Activated CD4-positive, alpha-beta T cell treated with anti-CD3 and anti-CD28 coated beads, Interleukin-2, amount 50 U/mL, for 1 hour (primary cell): ENCODE measurements at places on chromosomes 6 and 20.

DNA sequence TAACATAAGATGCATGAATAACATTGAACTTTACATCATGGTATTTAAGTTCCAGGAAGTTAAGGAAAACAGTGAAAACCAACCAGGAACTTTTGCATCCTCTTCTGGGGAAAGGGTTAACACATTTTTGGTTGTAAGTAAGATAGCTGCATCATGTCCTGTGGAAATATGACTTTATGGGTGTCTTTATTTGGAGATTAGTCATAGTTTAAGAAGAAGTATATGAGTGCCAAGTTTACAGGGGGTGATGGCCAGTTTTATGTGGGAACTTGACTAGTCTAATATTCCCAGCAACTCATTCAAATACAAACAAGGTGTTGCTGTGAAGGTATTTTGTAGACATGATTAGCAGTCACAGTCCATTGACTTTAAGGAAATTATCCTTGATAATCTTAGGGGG lies 78.0 kb downstream of the PDE10A start:
- DNase-seq, result no peak

GRCh38 chr6:20704325-20705025 lies 170.2 kb downstream of the CDKAL1 start:
- no peak for DNase-seq

GRCh38 chr20:16243470-16243869 lies 329.8 kb downstream of the KIF16B start:
- no peak for DNase-seq

DNA sequence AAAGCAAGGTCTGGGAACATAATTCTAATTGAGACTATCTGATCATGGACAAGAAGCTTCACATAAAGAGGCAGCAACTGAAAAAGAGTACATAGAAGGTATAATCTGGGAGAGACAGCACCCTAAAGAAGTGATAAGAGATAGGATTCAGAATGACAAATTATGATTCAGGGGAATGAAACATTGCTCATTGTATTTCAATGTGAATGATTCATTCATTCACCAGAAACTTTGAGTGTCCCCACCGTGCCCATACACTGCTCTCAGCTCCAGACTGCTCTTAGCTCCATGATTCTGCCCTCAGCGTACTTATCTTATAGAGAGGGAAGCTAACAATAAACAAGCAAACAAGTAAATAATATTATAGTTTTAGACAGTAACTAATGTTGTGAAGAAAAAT lies 329.3 kb upstream of the IRAK1BP1 start:
- no peak for DNase-seq

DNA sequence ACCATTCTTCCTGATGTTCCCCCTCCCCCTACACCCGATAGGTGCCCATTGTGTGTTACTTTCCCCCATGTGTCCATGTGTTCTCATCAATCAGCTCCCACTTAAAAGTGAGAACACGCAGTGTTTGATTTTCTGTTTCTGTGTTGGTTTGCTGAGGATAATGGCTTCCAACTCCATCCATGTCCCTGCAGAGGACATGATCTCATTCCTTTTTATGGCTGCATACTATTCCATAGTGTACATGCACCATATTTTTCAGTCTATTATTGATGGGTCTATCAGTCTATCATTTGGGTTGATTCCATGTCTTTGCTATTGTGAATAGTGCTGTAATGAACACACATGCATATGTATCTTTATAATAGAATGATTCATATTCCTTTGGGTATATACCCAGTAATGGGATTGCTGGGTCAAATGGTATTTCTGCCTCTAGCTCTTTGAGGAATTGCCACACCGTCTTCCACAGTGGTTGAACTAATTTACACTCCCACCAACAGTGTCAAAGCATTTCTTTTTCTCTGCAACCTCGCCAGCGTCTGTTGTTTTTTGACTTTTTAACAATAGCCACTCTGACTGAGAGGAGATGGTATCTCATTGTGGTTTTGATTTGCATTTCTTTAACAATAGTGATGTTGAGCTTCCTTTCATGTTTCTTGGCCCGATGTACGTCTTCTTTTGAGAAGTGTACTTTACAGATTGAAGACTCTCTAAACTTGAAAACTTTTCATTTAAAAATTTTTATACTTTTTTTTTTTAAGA lies 41.0 kb upstream of the GCNT2 start:
- DNase-seq, result no peak

GRCh38 chr20:39264506-39265172 lies 302.5 kb downstream of the DHX35 start:
- DNase-seq, result peak; percentile 23

DNA sequence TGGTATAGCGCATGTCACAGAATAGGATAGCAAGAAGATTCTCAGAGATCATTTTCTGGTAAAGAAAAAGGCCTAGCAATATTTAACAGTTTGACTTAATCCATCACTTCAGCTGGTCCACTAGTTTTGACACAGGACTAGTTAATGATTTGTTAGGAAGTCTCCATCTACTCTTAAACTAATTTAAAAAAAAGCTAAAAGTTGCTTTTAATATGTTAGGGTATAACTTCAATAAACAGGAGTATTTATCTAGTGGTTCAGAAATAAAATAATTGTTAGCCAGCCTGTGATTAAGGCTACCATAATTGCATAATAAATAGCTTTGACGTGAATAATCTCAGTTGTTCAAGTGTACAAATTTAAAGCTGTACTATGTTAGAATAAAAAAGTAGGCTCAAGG lies 195.6 kb downstream of the FUT9 start:
- no peak for DNase-seq

GRCh38 chr20:54200487-54201267 lies 7.2 kb upstream of the PFDN4 start:
- no peak for DNase-seq

DNA sequence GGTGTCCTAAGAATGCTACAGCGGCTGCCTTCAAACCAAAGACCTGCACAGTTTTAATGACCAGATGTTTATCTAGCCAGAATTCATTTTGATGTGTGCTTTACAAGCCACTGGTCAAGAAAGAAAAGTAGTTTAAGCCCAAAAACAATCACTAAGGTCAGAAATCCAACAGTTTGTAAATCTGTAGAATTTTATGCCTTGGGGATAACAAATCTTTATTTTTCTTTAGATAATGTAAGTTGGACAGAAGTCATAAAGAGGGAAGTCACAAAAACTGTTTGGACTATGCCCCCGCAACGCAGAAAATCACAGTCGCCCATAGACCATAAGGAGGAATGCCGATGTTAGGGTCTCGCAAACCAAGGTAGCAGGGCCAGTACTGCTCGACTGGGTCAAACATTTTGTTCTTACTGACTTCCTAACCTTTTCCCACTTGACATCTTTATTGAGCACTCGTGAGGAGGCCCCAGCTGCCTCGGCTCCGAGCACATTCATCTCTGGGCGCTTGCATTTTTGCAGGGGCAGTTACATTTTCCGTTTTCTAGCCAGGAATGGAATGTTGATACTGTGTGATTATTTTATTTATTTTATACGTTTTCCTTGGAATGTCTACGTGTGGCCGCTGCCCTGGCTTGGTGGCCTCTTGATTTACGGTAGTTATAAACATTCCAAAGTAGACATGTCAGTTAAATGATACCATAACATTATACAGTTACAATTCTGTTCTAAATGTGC lies 56.7 kb upstream of the APCDD1L start:
- DNase-seq, result no peak

GRCh38 chr20:6886065-6886729 lies 118.7 kb downstream of the BMP2 start:
- no peak for DNase-seq

DNA sequence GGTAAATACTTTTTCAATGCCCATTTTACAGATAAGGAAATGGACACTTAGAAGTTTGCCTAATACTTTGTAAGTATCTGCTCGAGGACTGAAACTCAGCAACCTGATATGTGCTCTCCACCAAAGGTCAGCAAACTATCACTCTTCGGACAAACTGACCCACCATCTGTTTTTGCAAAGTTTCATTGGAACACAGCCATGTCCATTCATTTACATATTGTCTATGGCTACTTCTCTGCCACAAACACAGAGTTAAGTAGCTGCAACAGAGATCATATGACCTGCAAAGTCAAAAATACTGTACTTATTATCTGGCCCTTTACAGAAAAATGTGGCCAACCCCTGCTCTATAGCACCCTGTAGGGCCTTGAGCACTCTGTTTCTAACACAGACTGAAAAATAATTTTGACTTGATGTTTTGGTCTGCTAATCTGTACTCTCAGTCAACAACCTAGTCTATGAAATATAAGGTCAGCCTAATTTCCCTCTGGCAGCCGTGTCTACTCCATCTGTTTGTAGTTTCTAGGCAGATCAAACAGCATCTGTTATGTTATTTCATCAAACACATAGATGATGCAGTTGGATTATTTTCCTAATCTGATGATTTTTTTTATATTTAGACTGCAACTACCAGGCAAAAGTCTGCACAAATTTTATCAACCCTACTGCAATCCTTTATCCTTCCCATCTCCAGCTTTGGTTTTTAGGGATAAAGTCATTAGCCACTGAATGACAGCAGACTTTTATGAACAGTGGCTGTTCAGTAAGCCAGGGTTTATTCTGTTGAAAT lies 41.4 kb upstream of the BEND6 start:
- DNase-seq, result no peak

DNA sequence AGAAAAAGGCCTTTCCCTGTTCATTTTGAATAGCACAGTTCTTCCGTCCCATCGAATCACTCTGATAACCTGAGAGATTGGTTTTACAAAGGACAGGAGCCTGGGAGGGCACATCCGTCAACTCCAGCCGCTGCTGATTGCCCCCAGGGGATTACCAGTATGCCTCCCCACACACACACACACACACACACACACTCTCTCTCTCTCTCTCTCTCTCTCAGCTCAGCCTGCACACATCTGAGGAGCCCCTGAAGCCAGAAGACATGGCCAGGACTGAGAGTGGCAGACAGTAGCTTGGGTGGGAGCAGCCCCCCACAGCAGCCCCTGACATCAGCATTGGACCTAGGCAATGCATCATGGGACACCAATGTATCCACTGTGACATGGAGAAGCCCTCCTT lies 13.2 kb upstream of the CDH4 start:
- DNase-seq, result no peak

DNA sequence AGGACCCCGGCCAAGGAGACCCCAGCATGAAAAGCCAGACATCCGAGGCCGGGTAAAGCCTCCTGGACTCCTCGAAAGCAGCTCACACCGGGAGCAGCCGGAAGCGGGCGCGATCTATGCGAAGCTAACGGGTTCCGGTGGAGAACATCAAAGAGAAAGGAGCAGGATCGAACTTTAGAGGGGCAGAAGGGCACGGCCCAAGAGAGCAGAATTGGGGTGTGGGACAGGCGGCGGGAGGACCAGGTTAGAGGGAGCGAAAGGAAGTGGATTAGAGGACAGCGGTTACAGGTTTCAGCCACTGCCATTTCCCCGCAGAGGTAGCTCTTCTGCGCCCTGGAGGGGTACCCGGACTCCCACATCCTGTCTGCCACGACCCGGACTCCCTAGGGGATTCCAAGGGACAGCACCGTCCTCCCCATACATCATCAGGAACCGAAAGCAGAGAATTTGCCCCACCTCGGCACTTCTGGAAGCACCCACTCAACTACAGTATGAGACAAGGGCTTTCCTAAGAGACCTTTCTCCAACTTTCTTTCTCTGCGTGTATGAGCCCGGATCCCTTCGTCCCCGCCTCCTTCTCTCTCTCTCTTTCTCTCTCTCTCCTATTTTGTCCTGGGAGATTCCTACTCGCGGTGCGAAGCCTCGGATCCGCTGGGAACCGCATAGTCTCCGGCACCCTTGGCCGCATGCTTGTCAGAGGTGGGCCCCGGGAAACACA lies 507 bp upstream of the VGLL2 start:
- no peak for DNase-seq

- DNase-seq, result no peak
Observed at GRCh38 chr20:21338291-21338690, 35.2 kb downstream of the XRN2 start.

DNA sequence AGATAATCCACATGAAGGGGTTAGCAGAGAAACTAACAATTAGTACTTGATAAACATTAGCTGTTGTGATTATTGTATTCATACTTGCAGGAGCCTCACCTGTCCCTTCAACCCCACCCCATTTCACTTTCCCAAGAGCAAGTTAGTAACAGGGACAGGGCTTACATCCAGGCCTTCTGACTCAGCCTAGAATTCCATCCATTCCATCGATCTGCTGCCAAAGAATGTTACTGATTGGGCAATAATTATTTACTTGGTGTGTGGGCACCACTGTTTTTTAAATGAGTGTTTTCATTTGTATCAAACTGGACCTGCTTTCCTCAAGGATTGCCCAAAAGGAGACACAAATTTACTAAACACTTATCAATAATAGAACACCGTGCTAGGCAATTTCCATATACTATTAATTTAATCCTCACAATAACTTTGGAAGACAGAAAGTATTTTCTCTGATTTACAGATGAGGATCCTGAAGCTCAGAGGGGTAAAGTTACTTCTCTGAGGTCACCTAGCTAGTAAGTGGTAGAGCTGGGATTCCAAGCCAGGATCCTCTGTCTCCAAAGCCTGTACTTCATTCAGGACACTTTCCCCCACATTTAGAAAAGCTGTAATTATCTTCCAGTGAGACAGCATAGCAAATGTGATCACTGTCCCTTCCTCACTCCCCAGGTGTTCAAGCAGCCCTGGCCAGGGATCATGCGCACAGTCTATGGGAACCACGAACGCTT lies 32.8 kb downstream of the GSS start:
- no peak for DNase-seq

- DNase-seq, result no peak
Observed at GRCh38 chr6:75501756-75502155, 8.2 kb upstream of the FILIP1 start.

DNA sequence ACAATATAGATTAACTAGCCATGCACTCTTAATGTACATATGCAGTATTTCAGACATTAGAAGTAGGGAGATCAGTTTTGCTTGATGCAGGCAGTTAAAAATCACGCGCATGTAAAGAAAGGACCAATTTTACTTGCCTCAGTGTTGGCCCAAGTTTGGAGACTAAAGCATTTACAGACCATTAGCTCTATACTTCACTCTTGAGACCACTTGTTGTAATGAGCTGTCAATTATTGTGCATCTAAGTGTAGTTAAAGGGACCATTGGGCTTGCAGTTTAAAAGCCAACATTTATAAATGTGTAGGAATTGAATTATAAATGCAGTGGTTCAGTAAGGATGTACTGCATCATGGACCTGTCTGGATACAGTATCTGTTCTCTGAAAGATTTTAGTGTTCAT lies 53.7 kb downstream of the PLCB4 start:
- DNase-seq, result no peak

GRCh38 chr6:102229271-102229670 lies 835.8 kb downstream of the GRIK2 start:
- no peak for DNase-seq
